Dermis blood vessel endothelial cell (primary cell): ENCODE measurements at places on chromosomes 6 and 20.

- peak; percentile 97 for DNase-seq
Measured at GRCh38 chr20:47334022-47334551, 22.4 kb downstream of the ZMYND8 start.

DNA sequence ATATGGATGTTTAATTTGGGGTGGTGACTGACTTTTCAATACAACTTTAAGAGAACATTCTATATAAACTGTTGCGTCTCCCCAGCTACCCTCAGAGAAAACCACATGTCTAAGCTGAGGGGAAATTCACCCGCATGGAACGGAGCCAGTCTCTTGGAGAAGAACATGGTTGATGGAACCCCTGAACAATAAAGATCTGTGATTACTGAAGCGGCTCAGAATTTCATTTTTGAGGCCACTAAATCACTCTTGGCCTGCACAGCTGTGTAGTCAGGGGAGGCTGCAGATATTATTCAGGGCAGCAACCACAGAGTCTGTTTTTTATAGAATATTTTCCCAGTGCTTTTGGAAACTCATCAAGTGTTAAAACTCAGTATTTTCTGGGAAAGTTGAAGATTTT lies 73.8 kb downstream of the EYA4 start:
- DNase-seq: no peak

DNA sequence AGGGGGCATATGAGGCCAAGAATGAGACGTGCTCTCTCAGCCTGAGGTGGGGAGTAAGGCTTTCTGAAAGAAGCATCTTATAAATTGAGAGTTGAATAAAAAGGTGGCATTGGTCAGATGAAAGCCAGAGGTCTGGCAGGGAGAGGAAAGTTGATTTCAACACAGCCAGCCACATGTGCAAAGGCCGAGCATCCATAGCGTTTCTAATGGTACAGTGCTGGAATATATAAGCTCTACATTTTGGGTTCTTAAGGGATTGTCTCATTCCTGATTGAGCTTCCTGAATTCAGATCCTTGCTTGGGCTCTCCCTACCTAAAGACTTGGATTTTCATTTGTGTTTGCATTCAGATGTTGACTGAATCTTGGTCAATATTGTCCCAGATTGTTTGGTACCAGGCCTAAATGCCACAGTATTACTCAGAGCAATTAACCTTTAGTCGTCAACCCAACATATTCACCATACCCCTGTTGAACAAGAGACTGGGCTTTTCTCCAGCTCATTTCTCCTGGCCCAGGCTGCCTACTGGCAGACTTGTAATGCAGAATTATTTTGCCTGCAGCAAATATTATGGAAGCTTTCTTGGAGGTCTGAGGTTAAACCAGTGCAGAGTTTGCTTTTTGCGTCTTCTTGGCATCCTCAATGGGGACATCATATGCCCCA lies 14.5 kb upstream of the BCAS1 start:
- DNase-seq: no peak

DNA sequence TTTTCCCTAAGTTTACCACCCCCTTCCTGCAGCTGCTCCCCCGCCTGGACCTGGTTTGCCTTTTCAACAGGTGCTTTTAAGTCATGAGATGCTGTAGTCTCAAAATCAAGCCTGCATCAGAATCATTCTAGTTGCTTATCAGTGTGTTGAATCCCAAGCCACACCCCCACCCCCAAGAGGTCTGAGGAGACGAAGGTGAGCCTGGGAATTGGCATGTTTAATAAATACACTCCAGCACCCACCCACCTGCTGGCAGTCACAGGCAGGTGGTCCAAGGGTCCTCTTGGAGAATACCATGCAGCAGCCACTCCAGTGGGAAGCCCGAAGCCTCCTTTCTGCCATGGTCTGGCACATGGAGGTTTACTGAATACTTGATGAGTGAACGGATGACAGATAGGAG lies 1.1 kb upstream of the ADIG start:
- no peak for DNase-seq

DNA sequence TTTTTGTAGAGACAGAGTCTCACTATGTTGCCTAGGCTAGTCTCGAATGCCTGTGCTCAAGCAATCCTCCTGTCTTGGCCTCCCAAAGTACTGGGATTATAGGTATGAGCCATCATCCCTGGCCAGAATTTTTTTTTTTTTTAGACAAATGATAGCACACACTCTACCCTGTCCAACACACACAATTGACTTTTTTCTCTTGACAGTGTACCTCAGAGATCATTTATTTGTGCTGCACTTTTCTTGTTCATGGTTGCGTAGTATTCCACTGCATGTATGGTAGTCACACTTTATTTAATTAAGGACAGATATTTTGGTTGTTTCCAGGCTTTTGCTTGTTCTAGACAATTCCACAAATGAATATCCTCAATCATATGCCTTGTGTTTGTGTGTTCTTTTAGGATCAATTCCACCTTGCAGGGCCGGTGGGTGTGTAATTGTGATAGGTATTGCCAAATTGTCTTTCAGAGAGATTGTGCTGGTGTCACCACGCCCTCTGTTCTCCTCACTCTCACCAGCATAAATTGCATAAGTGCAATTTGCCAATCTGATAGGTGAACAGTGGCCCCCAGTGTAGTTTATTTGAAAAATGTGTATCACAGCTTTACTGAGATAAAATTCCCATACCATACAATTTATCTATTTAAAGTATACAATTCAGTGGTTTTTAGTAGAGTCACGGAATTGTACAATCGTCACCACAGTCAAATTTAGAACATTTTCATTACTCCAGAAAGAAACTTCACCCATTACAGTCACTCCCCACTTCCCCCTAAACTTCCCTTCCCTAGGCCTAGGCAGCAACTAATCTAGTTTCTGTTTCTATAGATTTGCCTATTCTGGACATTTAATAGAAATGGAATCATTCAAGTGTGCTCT lies 20.1 kb downstream of the SRC start:
- DNase-seq: no peak

DNA sequence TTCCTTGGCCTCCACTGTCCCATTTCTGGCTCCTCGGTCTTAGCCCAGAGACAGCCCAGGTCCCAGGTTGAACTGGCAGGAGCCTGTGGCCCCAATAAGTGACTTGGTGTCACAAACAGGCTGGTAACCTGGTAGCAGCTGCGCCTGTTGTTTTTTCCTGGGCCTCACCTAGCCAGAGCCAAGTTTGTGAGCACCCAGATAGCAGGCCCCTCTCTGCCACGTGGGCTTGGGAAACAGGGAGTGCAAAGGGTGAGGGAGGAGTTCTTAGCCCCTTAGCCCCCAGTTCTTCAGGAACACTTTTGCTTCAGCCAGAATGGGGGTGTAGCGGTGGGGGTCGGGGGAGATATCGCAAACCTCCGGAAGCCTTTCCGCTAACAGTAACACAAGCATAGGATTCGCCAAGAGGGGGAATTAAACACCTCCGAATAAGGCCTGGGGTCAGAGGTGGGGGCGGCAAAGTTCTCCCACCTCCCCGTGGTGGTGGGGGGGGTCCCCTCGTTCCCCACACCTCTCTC lies 760 bp downstream of the C6orf132 start:
- no peak for DNase-seq

GRCh38 chr6:43914272-43915147 lies 144.5 kb downstream of the VEGFA start:
- no peak for DNase-seq

DNA sequence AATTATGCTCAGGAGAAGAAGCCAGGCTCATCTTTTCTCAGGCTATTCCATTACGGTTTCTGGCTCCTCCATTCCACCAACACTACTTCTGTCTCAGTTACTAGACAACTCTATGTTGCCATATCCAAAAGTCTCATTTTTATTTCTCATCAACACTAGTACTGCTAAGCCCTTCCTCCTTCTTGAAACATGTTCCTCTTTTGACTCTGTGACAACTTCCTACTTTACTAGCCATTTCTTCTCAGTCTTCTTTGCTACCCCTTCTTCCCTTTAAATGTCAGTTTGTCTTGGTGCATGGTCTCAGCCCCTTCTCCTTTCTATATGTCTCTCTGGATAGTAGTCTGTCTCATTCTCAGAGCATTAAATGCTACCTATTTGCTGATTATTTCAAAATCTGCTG lies 7.1 kb upstream of the ADGRG6 start:
- no peak for DNase-seq
